ENCODE measurements at places on chromosomes 7 and 10.

- no peak for DNase-seq
These were observed 34.2 kb upstream of the TCF7L2 start for GRCh38 chr10:112915590-112916572.

GRCh38 chr10:96401036-96401435, 42.2 kb upstream of the OPALIN start:
- DNase-seq, result no peak

- peak; percentile 16 for DNase-seq
These were observed 25.1 kb downstream of the ALOX5 start for GRCh38 chr10:45399113-45399512.

- DNase-seq, result no peak
These were observed 226.5 kb upstream of the HPS1 start for GRCh38 chr10:98673171-98673782.

DNA sequence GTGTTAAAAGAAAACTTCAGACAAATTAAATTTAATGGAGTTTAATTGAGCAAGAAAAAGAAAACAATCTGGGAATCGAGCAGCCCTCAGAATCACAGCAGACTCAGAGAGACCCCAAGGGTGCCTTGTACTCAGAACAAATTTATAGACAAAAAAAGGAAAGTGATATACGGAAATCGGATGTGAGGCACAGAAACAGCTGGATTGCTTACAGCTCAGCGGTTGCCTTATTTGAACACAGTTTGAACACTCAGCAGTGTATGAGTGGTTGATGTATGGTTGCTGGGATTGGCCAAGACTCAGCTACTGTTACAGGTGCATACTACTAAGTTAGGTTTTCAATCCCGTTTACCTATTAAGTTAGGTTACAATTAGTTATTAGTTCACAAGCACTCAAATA, 103.8 kb upstream of the LYZL1 start:
- DNase-seq, result no peak

DNA sequence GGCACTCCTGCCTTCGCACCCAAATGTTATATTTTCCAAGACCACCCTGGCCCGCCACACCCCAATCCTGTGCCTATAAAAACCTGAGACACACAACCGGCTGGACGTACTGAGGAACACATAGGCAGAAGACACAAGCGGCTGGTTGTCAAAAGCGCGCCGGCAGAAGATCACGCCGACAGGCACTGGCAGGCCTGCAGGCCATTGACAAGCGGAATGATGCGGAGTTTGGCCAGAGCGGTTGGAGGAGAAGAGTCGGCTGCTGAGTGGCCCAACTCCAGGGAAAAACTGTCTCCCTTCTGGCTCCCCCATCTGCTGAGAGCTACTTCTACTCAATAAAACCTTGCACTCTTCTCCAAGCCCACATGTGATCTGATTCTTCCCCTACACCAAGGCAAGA, 39.7 kb upstream of the SAMD8 start:
- no peak for DNase-seq

GRCh38 chr10:71572962-71573361, 146.6 kb downstream of the C10orf105 start:
- DNase-seq, result no peak

DNA sequence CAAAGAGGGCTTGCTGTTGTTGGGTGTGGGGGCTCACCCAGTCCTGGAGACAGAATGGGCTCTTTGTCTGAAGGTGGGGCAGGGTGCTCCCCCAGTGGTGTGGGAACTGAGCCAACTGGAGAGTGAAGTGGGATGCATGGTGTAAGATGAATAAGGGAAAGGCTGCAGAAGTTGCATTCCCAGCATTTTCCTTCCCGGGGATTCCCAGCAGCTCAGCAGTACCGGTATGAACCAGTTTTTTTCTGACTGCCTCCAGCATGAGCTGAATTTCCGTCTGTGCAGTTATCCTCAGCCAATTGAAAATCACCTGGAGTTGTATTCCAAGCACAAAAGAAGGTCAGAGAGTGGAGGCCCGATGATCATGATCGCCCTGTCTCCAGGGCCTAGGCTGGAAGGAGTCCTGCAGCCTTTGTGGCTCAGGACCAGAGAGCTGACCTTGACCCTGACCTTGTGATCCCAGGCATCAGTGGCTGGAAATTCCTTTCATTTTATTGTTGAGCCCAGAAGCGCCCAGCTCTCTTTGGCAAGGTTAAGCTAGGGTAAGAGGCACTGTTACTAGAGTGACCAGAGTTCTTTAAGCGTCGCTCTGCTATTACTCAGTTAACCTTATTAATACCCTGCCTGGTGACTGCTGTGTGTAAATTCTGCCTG, 33.4 kb downstream of the OGDH start:
- DNase-seq, result no peak

DNA sequence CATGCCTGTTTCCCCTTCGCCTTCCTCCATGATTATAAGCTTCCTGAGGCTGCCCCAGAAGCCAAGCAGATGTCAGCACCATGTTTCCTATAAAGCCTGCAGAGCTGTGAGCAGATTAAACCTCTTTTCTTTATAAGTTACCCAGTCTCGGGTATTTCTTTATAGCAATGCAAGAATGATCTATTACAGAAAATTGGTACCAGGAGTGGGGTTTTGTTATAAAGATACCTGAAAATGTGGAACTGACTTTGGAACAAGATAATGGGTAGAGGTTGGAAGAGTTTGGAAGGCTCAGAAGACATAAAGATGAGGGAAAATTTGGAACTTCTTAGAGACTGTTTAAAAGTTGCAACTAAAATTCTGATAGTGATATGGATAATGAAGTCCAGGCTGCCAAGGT, 4.8 kb upstream of the RSU1 start:
- no peak for DNase-seq

DNA sequence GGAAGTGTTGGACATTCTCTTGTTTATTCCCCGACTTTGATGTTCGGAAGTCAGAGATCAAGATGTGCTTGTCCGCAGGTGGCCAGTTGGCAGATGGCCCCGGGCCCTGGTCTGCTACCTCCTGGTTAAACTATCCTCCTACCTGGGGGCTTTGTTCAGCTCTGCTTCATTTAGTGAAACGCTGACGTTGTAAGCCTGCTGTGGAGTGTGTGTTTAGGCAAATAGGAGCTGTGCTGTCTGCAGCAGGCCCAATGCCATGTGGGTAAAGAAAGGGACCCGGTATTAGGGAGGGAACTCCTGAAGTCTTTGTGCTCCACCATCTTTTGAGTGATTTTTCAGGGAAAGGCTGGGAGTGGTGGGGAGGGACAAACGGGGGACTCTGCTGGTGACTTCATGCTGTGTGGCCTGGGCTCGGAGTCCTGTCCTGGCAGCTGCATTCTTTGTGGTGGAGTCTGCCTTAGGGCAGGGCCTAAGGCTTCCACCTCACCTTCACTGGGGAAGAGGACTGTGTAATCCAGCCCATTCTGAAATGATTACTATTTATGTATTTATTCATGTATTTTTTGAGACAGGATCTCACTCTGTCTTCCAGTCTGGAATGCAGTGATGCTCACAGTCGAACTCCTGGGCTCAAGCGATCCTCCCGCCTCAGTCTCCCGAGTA, 171.1 kb upstream of the KLF6 start:
- DNase-seq, result no peak

- DNase-seq, result no peak
These were observed 19.5 kb downstream of the WDFY4 start for GRCh38 chr10:48704156-48704555.

DNA sequence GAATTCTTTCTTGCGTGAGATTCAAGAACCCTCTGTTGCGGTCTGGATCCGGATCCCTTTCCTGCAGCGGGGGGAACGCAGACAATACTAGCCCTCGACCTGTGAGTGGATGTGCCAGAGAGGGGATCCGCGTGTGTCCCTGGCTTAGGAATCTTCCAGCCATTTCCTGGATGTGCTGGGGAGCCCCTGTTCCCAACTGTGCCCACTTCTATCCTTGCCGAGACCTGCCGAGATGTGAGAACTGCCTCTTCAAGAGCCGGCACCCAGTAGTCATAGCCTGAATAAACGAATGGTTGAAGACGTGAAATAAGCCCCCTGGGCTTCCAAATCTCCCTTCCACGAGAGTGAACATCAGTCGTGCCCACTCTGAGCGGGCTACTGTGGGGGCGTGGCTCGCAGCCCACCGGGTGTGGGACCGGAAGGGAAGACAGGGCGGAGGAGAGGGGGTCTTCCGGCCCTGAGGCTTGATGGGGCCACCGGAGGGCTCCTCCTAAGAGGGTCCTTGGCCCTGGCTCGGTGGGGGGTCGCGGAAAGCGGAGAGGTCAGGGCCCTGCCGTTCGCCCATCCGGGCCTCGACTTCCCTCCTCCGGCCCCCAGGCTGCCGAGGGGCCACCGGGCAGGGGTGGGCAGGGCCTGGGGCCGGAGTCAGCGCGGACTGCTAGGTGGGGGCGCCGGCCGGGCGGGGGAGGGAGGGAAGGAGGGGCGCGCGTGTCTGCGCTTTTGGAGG, 1.3 kb upstream of the CCDC136 start:
- no peak for DNase-seq

- no peak for DNase-seq
These were observed 129.0 kb downstream of the MARCHF5 start for GRCh38 chr10:92419740-92420545.

DNA sequence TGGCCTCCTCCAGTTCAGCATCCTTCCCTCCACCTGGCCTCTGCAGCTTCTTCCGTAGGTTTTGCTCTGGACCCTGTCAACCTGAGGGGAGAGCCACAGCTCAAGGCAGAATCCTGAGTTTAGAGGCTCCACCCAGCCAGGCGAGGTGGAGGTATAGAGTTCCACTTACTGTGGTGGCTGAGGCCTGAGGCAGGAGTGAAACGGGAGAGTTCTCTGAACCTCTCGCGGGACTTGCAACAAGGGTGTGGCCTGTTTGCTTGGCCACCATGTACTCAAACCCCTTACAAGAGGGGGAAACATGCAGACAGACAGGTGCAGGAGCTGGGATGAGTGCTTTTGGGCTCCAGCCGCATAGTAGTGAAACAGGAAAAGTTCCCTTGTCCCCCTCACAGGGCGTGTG, 154.0 kb upstream of the C7orf33 start:
- DNase-seq, result no peak

DNA sequence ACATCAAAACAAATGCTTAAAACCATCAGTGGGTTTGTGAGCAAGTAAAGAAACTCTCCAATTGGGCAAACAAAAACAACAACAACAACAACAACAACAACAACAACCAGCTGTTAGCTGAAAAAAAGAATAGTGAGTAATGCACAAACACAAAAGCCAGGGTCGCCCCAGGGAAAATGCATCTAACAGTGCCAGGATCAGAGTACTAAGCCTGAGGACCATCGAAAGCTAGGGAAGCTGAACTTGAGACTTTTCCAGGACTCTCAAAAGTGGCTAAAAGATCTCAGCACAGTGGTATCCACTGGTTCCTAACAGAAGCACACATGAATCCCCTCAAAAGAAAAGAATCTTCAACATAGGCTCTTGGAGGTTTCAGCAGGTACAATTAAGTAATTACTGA, 83.3 kb downstream of the CPXM2 start:
- no peak for DNase-seq

DNA sequence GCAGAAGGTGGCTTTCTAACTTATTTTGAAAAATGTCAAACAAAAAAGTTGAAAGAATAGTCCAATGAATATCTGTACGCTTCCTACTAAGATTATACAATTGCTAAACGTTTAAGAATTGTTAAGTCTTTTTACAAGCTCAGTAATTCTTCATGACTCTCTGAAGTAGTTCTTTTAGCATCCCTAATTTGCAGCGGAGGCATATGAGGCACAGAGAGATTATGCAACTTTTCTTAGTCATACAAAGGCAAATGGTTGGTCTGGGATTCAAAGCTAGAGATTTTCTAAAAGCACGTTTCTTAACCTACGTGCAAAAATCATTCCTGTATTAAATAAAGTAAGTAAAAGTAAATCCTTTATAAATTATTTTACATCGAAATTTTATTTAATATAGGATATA, 254.2 kb downstream of the MAGI2 start:
- DNase-seq, result no peak

DNA sequence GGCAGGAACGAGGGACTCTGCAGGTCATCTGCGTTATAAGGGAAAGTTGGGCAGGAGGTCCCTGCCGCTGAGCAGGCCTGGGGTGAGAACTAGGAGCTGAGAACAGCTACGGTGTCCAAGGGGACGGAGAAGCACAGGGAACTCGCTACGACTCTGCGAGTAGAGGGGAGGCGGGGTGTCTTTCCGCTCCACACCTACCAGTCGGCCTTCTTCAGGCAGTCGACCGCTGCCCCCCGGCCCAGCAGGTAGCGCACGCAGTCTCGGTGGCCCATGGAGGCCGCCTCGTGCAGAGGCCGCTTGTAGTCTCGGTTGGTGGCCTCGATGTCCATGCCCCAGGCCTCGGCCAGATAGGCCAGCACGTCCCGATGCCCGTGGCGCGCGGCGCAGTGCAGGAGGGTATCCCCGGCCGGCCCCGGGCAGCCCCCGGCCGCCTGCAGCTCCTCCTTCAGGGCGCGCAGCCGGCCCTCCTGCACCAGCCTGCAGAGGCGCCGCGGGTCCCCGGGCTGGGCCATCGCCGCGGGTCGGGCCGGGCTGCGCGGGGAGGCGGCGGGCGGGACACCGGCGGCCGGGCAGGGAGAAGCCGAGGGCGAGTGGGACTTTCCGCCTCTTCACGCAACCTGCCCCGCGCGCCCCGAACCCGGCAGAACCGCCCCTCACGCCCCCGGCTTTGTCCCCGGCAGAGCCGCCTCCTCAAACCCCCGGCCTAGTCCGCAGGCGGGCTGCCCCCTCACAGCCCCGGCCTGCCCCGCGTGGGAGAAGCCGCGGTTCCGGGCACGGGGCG, 660 bp downstream of the ANKRD16 start:
- DNase-seq, result peak; percentile 66

GRCh38 chr10:119466655-119467054, 75.9 kb downstream of the RGS10 start:
- DNase-seq, result peak; percentile 16

- no peak for DNase-seq
These were observed 91.6 kb downstream of the HTR5A start for GRCh38 chr7:155161690-155162089.

DNA sequence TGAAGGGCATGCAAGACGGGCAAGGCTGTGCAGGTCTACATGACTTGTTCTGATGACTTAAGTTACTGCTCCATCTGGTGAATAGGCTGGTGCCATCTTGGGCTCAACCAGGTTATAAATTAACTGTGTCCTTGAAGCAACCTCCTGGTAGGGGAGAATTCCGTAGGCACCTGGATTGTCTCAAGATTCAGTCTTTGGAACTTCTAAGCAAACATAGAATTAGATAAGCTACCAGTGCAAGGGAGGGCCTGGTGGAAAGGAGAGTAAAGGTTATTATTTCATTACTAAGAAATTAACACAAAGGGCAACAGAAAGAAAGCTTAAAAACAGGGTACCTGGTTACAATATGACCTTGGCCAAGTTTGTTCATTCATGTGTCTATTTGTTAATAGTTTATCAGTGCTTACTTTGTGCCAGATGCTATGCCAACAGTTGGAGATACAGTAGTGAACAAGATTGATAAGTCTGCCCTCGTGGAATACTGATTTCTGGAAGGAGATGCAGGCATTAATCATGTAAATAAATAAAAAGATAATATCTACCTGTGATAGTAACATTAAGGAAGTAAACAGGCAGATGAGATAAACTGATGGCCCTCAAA, 107.0 kb upstream of the PALS2 start:
- DNase-seq, result no peak

DNA sequence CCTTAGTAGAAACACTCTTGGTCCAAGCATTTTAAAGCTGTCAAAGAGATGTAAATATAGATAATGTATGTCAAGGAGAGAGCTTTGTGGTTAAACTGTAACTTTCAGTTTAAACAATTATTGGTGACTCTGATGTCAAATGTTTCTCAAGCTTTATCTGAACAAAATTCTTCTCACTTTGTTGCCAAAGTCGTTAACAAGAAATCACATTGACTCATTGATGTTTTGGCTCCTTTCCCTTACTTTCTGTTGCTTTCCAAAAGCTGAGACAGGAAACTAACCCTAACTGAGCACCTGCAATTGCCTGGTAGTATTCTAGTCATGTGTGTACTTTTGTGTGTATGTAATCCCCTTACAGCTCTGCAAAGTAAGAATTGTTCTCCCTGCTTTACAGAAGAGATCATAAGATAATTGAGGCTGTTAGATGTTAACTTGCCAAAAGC, 108.5 kb downstream of the CFTR start:
- peak; percentile 47 for DNase-seq
